Hypothalamus (tissue), 51 donors: ENCODE measurements at places on chromosomes 4 and X.

GRCh38 chr4:3792813-3793212 lies 26.6 kb downstream of the ADRA2C start:
- DNase-seq = no peak

GRCh38 chr4:178198691-178199090 lies 756.5 kb upstream of the AGA start:
- DNase-seq = no peak

GRCh38 chr4:101019941-101020401 lies 327.4 kb downstream of the PPP3CA start:
- DNase-seq = no peak

GRCh38 chrX:150225756-150226155 lies 137.4 kb upstream of the MAMLD1 start:
- DNase-seq = no peak

DNA sequence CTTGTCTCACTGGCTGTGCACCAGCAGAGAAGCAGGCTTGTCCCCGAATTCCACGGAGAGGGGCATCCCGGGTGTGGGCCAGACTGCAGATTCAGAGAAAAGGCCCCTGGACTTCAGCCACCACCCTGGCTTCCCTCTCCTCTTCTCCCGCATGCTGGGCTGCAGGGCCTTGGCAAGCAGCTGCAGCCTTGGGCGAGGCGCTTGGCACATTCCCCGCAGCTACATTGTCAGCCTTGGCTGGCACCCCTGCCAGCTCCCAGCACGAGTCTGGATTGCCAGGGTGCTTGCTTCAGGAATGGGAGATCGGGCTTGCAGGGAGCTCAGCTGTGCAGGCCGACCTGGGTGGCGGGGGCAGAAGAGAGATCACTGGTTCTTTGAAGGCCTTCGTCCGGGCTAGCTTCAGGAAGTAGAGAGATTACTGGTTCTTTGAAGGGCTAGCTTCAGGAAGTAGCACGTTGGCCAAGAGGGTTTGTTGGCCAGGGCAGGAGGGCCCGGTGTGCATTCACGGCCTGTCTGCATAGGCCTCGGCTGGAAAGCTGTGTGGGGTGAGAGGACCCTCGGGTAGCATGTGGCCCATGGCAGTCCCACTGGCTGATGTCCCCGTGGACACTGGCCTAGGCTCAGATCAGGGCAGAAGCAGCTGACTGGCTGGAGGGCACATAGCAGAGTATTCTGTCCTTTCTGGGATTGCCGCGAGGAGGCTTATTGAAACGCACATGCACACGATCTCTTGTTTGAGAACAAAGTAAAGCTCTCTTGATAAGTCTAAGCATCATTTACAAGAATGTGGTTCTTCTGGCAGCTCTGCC lies 2.7 kb downstream of the ABCD1 start:
- DNase-seq = peak; percentile 45

DNA sequence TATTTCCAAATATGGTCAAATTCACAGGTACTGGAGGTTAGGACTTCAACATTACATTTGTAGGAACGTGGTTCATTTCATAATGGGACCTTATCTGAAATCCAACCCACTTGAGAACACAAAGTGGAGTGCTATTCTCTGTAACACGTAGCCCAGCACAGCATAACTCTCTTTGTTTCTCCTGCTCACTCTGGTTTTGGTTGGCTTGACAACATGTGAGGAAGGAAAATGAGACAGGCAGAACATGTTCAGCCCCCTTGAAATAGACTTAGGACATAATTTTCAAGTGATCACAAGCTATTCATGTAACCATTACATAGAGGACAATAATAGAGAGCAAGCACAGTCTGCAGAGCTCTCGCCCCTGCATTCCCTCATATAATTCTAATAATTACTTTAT lies 115.1 kb upstream of the SMIM10 start:
- no peak for DNase-seq

DNA sequence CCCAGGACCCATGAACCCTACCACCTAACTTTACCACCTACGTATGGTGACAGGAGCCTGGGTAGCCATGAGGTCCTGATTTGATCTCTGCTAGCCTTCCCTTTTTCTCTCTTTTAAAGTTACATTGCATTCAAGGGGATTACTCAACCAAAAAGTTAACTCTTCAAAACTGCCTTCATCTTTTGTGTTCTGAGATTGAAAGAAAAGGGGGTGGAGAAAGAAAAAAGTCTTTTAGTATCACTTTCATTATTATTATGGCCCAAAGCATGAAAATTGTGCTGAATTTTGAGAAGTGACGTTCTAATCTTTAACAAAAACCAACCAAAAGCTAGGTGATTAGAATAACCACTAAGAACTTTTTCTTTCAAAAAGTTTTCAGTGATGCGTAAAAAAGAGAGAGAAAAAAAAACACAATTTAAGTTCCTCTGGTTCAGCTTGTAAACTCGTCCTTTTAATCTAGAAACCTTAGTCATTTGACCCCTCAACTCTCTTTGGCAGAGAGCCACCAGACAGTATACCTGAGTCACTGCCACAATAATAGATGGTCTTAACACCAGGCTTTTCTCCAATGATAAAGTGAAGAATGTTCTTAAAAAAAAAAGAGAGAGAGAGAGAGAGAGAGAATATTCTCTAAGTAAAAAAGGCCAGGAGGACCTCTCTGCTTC lies 347.4 kb upstream of the FGF13 start:
- DNase-seq = no peak

DNA sequence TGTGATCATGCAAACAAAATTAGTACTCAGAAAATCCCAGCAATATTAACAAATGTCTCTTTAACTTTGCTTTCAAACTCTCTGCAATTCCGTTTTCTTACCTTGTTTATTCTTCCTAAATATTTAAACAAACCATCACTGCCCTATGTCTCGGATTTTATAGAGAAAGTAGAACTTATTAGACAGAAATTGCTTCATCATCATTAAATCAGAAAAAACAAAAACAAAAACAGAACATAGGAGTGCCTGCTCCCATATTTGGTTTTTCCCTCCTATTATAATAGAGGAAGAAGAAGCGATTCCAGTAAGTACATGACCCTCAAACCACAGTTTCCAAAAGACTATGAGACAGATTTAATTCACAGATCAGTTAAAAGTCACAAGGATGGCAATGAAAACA lies 1228.0 kb downstream of the RPA4 start:
- no peak for DNase-seq

GRCh38 chrX:146602246-146602645 lies 207.3 kb upstream of the CXorf51B start:
- no peak for DNase-seq

GRCh38 chrX:52821079-52821760 lies 10.1 kb downstream of the XAGE5 start:
- no peak for DNase-seq

DNA sequence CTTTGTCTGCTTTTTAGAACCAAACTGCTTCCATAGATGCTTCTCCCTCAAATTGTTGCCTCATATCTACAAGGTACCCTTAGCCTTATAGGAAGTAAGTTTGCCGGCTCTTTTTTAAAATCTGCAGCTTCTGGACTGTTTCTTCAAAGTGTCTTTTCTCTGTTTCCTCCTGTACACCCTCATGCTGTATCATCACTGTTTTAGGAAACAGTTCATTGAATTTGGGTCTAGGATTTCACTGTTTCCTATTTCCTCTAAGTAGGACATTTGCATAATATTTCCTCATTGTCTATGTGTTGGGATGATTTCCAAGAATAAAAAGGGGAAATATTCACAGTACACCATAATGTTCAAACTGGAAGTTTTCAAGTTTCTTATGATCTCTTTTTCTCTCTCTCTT lies 43.0 kb downstream of the BANK1 start:
- DNase-seq = no peak

- no peak for DNase-seq
Observed at GRCh38 chr4:81663368-81663767, 191.7 kb upstream of the RASGEF1B start.

- DNase-seq = no peak
Observed at GRCh38 chrX:77892887-77893286, 2.3 kb downstream of the MAGT1 start.

DNA sequence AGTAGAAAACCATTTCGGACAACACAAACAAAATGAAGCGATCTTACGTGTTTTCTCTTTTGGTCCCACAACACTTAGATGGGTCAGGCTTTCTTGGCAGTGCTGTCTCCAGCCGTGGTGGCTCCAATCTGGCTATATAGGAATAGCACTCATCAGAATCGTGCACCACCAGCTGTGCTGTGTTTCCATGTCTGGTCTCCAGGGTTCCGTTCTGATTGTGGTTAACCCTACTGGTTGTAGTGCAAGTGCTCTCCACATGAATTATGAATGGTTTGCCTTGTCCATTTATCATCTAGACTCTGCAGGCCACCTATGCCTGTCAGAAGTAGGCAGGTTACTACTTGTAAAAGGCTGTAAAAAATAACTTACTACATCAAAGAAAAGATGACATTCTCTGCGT lies 536.3 kb downstream of the IQCM start:
- no peak for DNase-seq

- DNase-seq = no peak
Observed at GRCh38 chrX:137101273-137101990, 67.6 kb upstream of the GPR101 start.

- no peak for DNase-seq
Observed at GRCh38 chr4:1579901-1580691, 104.0 kb downstream of the FAM53A start.

GRCh38 chrX:119682019-119682989 lies 10.7 kb downstream of the SEPTIN6 start:
- no peak for DNase-seq

- no peak for DNase-seq
Observed at GRCh38 chr4:26017531-26017930, 103.5 kb downstream of the SMIM20 start.

DNA sequence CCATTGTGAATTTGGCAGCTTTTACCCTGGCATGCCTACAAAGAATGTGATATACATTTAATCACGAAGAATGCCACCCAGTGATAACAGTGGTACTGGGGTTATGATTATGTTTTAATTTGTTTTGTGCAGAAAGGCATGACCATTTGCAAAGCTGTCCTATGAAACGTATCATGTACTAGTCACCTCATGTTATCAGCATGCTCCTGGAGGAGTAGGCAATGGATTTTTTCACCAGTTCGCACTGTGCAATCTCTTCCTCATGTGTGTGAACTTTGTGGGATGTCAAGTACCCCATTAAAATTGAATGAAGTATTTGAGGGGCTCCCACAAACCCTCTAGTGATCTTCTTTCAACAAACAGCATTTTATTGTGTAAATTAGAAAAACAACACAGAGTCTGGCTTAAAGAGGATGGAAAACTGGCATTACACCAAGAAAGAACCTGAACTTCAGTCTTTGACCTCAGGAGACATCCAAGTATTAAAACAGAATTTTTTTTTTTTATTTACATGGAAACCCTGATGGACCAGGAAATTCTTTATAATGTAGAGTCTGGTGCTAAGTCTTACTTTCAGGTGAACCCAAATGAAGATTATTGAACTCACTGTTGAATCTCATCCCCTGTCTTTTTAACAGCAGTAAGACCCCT lies 200.6 kb upstream of the PGRMC2 start:
- no peak for DNase-seq

DNA sequence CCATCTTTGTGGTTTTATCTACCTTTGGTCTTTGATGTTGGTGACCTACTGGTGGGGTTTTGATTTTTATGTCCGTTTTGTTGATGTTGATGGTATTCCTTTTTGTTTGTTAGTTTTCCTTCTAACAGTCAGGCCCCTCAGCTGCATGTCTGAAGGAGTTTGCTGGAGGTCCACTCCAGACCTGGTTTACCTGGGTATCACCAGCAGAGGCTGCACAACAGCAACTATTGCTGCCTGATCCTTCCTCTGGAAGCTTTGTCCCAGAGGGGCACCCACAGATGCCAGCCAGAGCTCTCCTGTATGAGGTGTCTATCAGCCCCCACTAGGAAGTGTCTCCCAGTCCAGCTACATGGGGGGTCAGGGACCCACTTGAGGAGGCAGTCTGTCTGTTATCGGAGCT lies 199.3 kb upstream of the WDFY3 start:
- DNase-seq = no peak

DNA sequence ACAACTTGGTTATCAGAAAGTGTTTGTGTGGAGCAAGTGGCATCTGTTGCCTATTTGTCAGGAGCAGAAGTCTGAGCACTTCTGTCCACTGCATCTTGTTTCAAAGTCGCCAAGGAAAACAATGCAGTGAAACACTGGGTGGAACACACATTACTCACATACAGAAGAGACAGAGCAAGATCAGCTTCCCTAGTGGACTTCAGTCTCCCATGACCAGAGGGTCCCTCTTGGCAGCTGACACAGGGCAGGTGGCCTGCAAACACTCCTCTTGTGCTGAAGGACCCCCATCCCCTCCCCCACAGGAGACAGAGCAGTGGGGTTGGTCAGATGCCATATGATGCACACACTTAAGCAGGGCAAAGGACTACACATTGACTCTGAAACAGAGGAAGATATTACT lies 3.6 kb upstream of the BBS12 start:
- DNase-seq = no peak

DNA sequence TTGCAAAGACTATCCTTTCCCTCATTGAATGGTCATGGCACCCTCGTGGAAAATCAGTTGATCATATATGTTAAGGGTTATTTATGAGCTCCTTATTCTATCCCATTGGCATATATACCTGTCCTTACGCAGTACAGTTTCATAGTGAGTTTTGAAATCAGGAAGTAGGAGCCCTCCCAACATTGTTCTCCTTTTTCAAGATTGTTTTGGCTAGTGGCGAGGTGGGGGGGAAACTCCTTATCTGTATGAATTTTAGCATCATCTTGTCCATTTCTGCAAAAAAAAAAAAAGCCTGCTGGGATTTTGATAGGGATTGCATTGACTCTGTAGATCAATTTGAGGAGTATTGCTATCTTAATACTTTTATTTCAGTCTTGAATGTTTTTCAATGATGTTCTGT lies 2.5 kb upstream of the USP9X start:
- DNase-seq = no peak

DNA sequence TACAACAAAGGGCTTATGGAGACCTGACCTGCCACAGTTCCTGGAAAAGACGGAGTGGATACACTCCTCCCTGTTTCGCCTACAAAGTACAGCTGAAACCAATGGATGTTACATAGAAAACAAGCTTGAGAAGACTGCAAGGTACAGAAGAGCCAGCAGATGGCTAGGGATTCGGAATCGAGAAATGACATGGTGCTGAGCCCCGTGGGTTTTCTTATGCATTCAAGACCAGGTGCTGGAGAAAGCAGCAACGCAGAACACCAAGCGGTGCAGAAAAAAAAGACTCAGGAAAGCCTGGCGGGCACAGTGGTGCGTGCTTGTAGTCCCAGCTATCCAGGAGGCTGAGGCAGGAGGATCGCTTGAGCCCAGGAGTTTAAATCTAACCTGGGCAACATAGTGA lies 13.8 kb downstream of the TIMM17B start:
- DNase-seq = no peak

DNA sequence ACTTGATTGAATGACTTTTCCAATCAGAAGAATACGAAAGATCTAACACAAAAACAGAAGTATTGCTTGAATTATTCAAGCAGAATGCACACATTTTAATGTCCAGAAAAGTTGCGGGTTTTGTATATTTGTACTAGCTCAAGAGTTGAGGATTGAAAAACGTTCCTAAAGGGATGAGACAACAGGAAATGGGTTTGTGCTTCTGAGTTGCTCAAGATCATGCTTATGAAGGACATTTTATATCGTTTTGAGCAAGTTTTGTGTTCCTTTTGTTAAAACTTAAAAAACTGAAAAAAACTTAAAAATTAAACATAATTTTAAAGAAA lies 353 bp upstream of the SMIM10 start:
- no peak for DNase-seq
